ENCODE measurements at places on chromosomes 6 and 20.

- no peak for DNase-seq
Measured at GRCh38 chr20:38579219-38579910, 1.6 kb upstream of the ADIG start.

DNA sequence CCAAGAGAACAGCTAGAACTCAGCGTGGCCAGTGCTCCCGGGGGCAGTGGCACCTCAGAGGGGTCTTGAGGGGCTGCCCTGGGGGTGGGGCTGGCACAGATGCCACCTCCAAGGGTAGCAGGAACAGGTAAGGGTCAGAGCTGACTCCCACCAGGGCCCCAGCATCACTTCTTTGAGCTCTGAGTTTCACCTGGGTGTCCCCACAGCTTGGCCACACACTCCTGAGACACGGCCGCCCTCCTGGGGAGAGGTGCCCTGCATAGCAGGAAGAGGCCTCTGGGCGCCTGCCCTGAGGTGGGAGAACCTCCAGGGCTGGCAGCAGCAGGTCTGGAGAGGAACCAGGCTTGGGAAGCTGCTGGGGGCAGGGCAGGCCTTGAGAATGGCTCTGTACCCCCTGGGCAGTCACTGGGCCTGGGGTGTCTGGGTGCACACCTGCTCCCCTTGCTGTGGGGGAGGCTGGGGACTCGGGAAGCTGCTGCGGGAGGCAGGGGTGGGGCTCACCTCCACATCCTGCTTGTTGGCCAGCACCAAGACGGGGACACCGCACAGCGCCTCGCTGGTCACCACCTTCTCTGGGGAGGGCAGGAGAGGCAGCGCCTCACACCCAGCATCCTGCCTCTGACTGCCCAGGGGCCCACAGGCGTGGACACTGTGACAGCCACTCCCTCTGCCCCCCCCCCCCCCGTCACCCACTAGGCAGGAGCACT lies 5.0 kb downstream of the TNFRSF6B start:
- no peak for DNase-seq

- no peak for DNase-seq
Measured at GRCh38 chr6:44327096-44327495, 13.9 kb upstream of the AARS2 start.

DNA sequence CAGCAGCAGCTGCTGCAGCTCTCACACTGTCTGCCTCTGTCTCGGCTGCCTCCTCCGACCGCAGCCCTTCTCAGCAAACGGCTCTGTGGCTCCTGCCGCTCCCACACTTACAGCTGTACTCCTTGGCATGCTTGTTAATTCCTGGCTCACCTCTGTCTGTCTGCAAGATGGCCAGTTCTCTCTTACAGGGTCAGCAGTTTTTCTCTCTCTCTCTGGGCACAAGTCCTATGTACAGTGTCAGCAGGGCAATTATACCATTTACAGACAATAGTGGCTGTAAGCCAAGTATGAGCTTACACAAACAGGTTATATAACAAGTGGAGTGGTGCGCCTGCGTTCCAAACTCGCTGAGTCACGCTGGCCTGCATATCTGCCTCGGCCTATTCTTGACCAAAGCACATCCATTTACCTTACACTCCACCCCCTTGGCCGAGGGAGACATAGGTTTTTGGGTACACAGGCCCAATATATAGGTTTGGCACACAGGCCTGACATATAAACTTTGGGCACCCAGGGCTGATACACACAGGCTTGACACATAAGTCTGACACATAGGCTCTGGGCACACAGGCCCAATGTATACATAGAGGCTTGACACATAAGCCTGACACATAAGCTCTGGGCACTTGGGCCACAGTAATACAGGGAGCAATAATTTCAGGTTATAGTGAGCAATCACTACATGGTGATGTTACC lies 4.4 kb downstream of the ZKSCAN3 start:
- peak; percentile 82 for DNase-seq

GRCh38 chr20:34938466-34939163 lies 17.0 kb downstream of the GSS start:
- DNase-seq: no peak

DNA sequence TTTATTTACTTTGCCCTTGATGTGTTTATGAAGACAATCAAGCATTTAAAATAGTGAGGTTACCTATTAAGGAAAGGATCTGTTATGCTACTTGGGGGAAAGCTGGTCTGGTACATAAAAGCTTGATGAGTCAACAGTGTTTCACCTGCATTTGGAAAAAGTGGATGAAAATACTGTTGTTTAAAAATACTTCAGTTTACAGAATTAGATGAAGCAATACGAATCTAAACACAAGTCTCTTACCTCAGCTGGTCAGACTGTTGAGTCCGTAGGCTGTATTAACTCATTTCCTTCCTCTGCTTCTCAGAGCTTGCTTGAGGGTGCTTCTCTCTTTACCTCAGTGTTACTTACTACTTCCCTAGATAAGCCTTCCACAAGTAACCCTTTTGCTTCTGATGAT lies 36.1 kb downstream of the NKX2-4 start:
- no peak for DNase-seq

DNA sequence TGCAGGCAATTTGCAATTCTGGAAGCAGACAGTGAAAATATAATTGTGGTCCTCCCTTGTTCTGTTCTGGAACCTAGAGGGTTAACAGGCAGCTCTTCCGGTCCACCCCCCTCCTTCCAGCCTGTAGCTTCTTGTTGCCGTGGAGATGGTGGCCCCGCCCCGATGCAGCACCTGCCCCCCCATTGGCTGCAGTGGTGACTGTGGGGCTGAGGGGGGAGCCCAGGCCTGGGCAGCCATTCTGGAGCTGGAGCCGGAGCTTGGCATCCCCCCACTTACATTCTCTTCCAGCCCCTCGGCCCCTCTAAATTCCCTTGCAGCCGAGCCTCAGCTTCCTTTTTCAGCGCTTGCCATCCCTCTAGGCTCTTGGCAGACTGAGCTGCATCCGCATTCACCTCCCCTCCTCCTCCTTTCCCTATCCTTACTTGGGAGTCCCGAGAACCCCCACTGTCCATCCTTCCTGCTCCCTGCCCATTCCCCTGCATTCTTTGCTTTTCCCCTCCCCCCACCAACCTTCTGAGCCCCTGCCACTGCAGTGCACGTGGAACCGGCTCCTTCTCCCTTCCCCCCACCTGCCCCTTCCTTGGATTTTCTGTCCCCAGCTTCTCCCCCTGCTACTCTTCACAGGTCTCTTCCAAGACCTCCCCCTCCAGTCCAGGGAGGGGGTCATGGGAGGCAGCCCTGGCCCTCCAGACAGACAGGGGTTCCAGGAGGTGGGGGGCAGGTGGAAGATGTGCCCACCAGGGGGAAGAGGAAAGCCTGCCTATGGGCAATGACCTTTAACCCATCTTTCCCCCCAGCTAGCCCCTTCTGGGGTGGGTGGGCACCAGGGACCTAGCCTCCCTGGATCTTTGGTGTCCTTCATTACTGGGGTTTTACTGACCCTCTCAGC lies 11.4 kb downstream of the SYNGAP1 start:
- peak; percentile 97 for DNase-seq

GRCh38 chr6:3417473-3417872 lies 39.4 kb downstream of the SLC22A23 start:
- DNase-seq: no peak

DNA sequence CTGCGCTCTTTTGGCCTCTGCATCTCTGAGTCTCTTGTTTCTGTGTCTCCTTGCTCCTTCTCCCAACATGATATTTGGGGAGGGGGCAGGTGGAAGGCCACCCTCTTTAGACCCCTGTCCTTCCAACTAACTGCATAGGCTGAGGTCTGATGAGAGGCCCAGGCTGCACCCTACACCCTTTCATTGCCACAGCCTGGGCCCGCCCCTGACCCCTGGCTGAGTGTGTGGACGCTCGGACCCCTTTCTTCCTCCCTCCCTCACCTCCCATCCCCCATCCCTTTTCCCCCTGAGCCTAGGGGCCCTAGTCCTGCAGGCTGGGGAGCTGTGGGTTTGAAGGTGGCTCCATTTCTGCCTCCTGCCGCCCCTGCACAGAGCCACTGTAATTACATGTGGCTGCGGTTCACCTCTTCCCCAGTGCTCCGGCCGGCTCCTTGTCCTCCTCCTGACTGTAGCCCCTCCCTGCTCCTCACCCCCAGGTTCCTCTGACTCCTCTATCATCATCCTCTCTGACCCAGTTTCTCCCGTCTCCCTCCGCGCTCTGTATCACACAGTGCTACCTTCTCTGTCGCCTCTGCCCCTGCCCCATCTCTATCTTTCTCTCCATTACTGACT lies 6.8 kb downstream of the MDFI start:
- DNase-seq: no peak

DNA sequence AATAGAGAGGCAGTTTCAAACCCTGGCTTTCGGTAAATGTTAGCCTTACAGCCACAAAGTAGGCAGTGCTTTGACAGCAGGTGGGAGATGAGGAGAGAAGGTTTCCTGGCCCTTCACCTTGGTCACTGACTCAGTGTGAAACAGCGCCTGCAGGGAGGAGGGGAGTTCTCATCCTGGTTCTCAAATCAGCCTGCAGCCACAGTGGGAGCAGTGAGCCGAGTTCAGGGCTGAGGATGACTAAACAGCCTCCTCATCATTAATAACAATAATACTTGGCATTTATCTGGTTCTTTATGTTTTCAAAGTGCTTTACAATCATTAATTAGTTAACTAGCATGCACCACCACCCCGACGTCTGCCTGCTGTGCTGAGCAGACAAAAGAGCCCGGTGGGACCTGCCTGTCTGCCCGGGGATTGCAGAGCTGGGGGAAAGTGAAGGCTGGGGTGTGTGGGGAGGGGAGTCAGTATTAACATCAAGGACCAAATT lies 59.6 kb downstream of the PRDM1 start:
- no peak for DNase-seq

DNA sequence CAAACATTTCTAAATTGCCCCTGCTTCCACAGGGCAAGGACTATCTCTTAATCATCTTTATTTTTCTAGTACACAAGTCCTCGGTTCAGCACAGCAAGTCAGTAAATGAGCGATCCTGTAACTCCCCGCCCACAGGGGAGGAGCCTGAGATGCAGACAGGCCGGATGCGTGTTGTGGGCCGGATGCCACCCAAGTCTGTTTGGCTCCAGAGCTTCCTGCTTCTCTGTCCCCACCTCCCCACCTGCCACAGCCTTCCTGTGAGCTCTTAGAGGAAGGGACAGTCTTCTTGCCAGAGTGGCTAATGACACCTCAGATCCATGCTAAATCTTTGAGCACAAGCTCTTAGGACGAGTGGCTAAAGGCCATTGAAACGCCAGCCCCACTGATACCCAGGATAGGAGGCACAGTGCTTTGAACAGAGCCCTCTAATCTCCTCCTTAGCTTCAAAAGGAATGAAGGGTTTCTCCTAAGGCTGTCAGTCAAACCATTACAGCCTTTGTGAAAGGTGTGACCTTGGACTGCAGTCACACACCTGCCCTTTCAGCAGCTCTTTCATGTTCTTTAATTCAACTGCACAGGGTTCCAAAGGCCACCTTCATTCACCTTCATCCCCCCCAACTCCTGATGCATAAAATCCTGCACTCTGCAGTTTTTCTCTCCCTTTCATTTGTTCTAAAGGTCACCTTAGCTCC lies 264.3 kb downstream of the TFAP2C start:
- peak; percentile 44 for DNase-seq

GRCh38 chr6:166862287-166862977 lies 93.9 kb downstream of the RNASET2 start:
- peak; percentile 18 for DNase-seq

DNA sequence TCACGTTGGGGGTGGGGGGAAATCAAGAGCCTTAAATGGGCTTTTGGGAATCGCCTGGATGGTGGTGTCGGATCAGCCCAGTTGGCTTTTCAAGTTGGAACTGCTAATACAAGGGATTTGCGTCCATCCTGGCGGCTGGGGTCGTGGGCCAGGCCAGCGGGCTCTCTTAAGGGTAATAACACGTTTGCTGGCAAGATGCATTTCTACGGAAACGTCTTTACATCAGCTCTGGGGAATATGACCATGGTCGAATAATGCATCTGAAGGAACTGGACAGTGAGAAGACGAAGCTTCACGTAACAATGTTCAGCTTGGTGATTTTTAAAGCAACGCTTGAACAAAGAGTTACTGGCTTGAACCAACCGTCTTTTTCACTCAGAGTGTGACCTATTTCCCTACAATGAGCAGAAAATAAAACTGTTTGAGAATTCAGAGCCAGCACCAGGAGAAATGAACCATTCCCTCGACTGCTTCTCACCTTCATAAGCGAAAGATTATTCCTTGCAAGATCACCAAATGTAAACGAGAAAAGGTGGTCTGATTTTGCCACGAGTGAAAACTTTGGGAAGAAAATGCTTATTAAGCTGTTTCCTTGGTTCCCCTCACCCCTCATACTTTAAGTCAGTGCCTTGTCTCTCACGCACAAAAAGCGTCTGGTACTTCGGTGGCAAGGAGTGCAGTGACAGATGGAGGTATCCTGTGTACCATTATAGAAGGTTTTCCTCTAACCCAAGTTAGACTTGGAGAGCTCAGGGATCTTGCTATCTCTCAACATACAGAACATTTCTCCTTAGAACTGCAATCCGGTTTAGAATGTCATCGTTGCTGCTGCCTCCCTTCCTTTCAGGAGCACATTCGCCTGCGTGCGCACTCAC lies 1.4 kb upstream of the MARCKS start:
- DNase-seq: no peak

DNA sequence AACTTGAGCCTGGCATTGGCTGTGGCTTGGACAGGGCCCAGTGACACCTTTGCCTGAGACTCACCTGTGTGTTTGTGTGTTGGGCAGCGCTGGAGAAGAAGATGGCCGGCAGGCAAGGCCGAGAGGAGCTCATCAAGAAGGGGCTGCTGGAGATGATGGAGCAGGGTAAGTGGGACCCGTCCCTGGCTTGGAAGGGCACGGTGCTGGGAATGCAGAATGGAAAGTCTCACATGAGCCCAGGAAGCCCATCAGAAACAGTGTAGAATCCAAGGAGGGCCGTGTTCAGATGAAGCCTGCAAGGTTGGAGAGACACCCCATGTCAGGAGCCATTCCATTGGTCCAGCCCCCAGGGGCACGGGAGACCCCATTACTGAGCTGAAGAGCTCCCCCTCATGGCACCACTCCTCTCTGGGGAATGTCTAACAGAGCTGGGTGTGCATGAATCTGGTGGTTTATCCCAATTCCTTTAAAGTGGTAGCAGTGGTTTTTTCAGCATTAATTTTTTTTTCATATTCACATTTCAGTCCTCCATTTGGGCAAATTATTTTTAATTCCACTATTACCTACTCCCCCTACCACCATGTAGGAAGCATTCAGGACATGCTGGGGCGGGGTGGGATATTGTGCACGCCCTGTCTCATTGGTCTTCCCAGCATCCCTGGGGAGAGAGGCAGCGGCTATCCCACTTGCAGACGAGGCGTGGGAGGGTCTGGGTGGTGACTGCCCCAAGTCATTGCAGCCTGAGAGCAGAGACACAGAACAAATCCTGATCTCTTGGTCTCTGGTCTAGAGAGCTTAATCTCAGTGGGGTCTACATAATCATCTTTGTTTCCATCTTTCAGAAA lies 143.6 kb downstream of the PHACTR3 start:
- no peak for DNase-seq

Measured in T47D (cell line).